ENCODE measurements at places on chromosomes 2 and 18.

DNA sequence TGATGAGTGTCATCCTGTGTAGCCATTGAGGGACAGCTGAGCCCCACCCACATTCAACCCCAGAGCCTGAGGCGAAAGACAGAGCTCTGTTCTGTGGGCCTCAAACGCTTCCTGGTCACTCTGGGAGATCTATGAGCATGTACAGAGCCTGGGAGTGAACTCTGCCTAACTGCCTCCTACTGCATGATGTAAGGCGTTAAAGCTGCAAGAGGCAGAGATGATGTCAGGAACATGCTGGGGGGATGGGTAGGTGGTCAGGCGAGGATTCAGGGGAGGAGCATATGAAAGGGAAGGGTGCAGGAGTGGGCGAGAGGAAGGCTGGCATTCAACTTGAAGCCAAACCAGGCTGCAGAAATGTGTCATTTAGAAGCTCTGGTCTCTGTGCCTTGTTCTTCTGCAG is 181.0 kb downstream of the TFCP2L1 start:
- no peak for DNase-seq

DNA sequence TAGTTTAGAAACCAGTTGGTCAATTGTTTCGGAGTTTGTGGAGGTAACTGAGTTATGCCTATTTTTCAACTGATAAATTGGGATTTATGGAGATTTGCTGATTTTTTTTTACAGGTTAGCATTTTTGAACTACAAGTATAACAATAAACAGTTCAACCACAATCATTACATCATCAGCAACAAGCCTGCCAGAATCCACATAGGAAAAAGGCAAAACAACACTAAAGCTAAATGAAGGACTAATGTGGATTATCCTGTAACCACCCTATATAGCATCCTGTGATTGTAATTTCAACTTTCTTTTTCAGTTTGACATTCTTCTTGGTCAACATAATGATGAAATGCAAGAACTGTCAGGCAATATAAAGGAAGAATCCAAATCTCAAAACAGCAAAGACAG is 76.5 kb downstream of the CCDC102B start:
- no peak for DNase-seq

DNA sequence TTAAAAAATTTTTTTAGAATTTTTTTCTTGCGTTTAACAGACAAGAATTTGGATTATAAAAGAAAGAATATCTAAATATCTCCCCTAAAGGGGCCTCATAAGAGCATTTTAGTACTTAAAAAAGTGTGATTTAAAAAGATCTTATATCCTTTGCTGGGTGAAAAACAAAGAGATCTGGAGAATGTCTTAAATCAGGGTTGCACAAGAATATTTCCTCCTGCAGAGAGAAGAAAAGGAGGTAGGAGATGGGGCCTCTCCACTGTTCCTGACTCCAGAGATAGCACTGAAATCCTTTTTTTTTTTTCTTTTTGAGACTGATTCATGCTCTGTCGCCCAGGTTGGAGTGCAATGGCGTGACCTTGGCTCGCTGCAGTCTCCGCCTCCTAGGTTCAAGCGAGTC is 68.5 kb upstream of the OSR1 start:
- no peak for DNase-seq

- no peak for DNase-seq
These were observed 34.9 kb upstream of the CTDP1 start for GRCh38 chr18:79644666-79645057.

DNA sequence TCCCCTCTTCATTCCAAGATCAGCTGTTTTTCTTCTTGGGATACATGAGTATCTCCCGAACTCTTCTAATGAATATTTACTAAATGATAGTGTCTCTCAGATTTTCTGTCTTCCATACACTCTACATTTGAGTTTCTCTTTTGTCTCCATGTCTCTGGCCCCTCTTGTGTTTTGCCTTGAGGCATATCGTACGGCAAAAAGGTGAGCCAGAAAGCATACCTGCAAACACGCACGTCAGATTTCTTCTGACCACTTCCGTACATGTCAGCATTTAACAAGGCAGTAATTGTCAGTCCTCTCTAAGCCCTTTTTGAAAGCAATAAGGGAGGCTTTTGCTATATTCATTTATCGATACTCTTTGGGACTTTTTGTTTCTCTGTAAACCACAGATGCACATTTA is 82.4 kb downstream of the FEZ2 start:
- DNase-seq: no peak

DNA sequence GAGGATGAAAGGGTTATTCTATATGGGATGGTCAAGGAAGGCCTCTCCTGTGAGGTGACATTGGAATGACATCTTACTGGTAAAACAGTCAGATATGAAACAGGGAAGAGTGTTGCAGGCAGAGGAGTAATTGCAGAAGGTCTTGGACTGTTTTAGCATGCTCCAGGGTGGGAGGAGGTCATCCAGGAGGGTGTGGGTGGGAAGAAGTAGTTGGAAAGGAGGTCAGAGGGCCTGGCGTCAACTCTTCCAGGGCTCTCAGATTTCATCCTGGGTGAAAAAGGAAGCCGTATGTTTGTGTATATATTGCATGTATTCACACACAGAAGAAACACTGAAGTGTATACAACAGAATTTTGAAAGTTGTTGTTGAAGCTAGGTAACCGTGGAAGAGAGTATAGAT is 48.2 kb downstream of the ATP9B start:
- DNase-seq: no peak

GRCh38 chr2:10269711-10270610 is 32.7 kb upstream of the HPCAL1 start:
- no peak for DNase-seq

- DNase-seq: no peak
These were observed 124.7 kb downstream of the PDE1A start for GRCh38 chr2:182302174-182302573.

- no peak for DNase-seq
These were observed 40.9 kb downstream of the GATA6 start for GRCh38 chr18:22210311-22210754.

- no peak for DNase-seq
These were observed 479 bp downstream of the SCN9A start for GRCh38 chr2:166375195-166375735.

DNA sequence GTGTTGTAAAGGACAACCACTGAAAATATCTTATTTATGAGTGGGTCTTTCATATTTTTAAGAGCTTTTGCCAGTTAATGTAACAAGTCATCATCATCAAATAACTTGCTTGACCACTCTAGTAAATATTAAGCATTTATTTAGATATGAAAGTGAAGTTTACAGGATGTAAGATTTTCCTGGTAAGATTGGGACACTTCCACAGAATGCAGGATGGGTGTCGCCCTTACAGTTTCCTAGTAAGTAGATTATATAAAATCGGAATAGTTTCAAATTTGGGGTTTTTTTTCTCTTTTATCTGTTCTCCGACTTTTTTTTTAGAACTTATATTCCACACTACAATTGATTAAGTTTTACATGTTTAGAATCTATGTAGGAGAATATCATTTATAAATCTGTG is 14.8 kb upstream of the SLC40A1 start:
- no peak for DNase-seq

DNA sequence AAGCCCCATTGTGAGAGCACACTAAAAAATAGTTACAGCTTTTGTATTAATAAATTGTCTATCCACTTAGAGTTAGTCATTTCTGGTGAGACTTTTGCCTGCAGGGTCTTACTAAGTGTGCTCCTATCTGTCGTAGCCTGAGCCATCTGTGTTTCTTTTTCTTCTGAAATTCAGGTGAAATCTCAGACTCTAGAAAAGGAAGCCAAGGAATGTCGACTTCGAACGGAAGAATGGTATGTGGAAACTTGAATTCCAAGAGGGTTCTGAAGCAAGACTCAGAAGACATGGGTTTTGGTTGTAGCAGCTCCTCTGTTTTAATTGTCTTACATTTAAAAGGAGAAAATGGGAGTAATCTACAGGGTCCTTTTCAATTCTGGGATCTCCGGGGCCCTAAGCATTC is 70.0 kb upstream of the STON1 start:
- DNase-seq: no peak

GRCh38 chr2:222795450-222796357 is 65.1 kb upstream of the ACSL3 start:
- DNase-seq: no peak

DNA sequence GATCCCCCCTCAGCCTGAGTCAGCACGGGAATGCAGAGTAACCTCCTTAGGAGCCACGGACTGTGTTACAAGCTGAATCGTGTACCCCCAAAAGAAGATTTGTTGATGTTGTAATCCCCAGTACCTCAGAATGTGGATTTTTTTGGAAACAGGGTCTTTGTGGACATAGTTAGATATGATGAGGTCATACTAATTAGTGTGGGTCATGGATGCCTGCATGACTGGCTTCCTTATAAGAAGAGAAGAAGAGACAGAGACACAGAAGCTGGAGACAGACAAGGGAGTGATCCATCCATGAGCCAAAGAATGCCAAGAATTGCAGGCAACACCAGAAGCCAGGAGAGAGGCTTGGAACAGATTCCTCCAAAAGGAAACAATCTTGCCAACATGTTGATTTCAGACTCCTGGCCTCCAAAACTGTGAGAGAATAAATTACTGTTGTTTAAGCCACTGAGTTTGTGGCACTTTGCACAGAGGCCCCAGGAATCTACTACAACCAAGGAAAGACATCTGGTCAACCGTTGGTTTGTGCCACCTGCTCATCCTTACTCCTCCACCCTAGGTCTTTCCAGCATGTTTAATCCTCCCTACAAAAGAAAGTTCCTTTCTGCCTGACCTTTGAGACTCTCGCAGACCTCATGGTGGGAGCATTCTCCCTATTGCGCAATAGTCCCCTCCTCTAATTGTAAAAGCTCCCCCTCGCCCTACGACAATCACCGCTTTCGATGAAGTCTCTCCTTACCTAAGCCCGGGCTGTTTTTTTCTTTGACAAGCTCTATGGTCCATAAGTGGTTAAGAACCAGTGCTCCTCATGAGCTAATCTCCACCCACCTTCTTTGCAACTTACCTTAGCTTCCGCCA is 91.6 kb downstream of the DNER start:
- no peak for DNase-seq

DNA sequence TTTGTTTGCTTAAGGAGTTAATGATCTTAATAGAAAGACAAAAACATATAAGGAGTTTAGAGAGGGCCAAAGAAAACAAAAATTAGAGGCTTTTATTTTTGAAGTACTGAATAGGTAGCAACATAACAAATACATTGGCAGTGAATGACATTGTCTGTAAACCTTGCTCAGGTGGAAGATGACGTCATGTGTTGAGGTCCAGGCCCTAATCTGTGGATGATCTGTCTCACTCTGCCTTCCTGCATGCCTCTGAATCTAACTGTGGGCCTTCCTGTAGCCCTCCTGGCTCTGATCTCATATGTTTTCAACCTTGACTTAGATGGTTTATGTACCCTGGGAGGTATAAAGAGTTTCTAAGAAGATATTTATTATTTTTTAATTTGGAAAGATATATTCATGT is 58.1 kb upstream of the DYNAP start:
- DNase-seq: no peak

- no peak for DNase-seq
These were observed 97.5 kb downstream of the STPG4 start for GRCh38 chr2:47057687-47058002.

DNA sequence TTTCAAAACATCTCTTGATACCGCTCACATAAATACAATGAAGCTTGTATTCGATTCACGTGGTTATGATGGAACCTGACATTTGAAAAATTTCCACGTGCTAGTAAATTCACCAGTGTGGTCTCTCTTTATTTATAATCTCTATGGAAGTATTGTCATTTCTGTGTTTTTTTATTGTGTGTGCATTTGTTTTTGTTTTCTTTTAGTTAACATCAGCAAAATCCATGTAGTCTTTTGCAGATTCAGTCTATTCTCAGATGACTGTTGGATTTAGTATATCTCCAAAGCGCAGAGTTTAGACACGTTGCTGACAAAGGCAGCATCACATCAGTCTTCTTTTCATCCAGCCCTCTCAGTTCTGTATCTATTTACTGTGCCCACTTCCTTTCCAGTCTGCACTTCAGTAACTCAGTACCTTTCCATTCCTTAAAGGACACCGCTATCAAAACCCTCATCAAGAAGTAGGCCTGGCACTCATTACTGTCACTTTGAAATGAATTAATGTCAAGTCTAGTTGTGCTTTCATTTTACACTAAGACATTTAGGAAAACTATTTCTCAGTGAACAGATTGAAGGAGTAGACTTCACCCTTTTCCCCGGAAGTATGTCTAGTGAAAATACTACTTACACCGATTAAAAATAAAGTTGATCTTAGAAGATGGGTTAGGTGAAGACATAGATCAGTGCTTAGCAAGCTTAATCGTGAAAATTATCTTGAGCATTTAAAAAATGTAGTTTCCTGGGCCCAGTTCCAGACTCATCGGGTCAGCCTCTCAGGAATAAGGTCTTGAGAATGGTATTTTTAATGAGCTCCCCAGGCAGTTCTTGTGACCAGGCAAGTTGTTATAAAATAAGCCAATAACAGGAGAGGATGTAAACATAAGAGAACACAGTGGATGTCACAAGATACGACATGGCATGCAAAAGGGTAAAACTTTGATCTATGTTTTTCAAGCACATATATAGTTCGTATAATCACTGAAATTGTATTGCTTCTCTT is 506.8 kb upstream of the ZEB2 start:
- DNase-seq: no peak

DNA sequence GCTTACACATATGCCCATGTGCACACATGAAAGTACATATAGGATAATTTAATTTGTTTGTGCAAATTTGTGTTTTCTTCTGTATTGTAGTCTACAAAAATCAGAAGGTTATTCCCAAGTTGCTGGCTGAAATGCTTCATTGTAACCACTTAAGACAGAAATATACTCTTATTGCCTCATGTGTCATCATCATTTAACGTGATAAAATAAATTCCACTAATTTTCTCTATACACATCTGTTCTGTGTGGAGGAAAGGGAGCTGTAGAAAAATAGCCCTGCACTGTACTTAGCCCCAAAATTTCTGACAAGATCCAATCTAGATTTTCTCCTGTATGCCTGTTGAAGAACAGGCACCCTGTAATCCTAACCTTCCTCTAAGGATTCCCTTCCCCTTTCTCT is 20.4 kb upstream of the NR4A2 start:
- DNase-seq: no peak

DNA sequence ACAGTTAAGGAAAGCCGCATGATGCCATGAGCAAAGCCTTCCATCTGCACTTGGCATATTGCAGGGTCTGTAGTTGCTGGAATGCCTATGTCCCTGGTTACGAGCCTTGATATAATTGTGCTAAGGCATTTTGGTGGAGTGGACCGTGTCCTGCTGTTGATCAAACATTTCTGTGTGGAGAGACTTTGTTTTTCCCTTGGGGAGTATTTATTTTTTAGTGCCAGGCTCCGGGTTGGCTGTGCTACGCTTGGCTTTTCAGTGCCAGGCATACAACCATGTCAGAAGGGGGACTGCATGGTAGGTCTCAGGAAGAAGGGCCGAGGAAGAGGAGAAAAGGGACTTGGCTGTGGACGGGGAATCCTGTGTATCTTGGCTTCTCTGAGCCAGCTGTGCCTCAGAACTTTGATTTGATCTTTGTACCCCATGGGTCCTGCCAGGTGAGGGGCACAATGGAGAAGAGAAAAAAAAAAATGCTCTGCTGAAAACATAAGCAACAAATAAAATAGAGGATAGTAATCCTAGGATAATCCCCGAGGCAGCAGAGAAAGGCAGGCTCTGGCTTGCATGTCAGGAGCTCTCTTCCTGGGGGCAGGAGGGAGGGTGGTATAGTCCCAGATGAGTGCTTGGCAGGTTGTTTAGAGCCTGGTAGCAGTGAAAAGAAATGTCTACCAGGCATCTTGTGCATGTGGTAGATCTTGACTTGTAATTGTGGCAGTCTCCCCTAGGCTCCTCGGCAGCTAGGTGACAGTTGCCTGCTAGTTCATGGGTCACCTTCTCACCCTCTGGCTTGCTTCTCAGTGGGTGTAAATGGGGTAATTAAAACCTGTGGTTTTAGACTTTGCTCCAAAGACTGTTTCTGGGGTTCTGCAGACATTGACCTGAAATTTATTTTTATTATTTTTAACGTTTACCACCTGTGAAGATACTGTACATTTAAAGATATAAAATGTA is 233.0 kb downstream of the NEDD4L start:
- DNase-seq: no peak

All from hindlimb muscle (tissue), 1 donor.